ENCODE measurements at places on chromosomes 16 and 17. TPM values are rescaled to one million over a fixed set of nuclear protein-coding genes. Genes with fewer than 3 reads are reported as not detected.

Gene CACNG5
- total RNA-seq: not detected

Gene NOD2
- 0.15 TPM for total RNA-seq

Gene SGCA
- total RNA-seq: not detected

Gene CMTM2
- total RNA-seq: not detected

Gene CKLF
- 120 TPM for total RNA-seq

Gene STRADA
- 18.3 TPM for total RNA-seq

Gene CTRB2
- 0.26 TPM for total RNA-seq

Gene KREMEN2
- total RNA-seq: 4.1 TPM
